ENCODE measurements at places on chromosomes 11 and 22.

- no peak for DNase-seq
Measured at GRCh38 chr11:88188251-88188931, 13.1 kb upstream of the RAB38 start.

GRCh38 chr11:125146232-125146631, 18.3 kb upstream of the PKNOX2 start:
- DNase-seq = no peak

- no peak for DNase-seq
Measured at GRCh38 chr11:78806214-78807004, 231.7 kb upstream of the NARS2 start.

- no peak for DNase-seq
Measured at GRCh38 chr22:22877523-22878210, 9.9 kb upstream of the IGLL5 start.

DNA sequence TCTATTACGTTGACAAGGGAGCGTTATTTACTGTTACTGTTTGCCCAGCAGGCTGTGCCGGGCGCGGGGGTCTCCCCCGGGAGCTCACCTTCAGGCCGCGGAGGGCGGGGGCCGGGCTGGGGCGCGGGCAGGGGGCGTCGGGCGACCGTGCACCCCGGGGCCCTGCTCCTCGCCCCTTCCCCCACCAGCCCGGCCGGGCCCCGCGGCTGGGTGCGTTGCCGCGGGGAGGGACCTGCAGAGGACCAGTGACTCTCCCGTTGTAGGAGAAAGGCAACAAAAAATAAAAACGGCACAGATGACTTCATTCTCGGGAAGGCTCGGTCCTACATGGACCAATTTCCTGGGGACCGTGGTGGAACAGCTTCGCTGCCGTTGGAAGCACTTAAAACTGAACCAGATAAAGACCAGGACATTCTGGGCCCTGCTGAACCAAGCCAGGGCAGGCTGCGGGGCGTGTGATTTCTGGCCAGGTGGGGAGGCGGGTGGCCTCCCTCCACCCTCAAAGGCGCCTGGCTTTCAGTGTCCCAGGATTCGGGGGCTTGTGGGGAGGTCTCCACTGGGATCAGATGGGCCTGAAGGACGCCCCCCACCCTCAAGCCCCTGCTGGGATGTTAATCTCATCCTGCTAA, 57.4 kb downstream of the IGLL1 start:
- no peak for DNase-seq

GRCh38 chr22:30416403-30416802, 9.2 kb upstream of the MTFP1 start:
- DNase-seq = no peak

- no peak for DNase-seq
Measured at GRCh38 chr11:67674442-67674871, at the start of gene ALDH3B2. ALDH3B2 (minus strand) TSS chr11:67674623; CDS start chr11:67666935, 7,688 bp downstream.

GRCh38 chr11:121042296-121042695, 18.4 kb downstream of the TBCEL start:
- DNase-seq = no peak

GRCh38 chr22:25405841-25406509, 158.5 kb upstream of the GRK3 start:
- DNase-seq = no peak

DNA sequence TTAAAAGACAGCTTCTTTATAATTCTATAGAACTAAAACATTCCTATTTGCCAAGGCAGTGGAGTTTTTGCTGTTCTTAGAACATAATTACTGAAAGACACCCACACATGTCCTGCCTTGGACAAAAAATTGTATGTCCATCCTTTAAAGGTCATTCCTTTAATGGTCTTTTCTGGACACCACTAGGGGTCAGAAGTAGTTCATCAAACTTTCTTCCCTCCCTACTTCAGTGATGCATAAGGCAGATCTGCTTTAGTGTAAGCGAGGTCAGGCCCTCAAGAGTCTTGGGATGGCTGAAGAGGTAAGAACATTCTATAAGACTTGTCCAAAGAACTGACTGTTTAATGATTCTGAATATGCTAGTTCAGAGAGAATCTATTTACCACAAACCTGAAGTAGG, 4.3 kb upstream of the OR51V1 start:
- DNase-seq = no peak

DNA sequence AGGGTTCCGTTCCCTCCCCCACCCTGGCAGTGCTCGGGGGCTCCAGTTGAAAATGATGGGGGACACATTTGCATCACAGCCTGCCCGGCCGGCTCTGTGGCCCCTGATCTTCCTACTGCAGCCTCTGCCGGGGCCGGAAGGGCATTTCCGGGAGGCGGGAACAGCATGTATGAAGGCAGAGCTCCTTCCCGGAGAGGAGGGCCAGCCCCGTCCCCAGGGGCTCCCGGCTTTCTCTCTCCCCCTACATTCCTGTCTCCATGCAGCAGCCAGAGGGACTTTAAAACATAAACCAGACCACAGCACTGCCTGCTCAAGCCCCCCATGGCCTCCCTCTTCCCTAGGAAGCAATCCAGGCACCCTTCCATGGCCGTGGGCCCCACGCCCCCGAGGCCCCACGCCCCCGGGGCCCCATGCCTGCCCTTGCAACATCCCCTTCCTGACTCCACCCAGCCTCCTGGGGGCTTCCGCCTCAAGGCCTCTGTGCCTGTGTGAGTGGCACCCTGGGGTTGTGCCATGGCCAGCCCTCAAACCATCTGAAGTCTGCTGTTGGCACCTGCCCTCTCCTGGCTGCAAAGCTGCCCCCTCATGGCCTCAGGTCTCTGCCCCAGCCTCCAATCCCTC, 73.1 kb downstream of the CDKN1C start:
- DNase-seq = no peak

DNA sequence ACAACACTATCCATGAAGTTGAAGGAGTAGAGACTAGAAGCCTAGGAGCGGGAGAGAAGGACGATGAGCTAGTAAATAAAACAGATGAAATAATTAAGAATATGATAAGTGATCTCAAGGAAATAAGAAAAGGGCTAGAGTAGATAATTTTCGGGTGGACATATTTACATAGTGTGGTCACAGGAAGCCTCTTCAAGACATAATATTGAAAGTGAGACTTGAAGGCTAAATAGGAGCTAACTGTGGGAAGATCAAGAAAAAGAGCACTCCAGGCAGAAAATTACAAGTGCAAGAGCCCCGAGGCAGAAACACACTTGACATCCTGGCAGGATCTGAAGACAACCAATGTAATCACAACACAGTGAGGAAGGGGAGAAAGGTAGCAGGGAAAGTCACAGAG, 11.9 kb upstream of the PPFIBP2 start:
- no peak for DNase-seq

- no peak for DNase-seq
Measured at GRCh38 chr11:77155556-77156130, 27.6 kb downstream of the MYO7A start.

GRCh38 chr11:88179971-88180629, 4.9 kb upstream of the RAB38 start:
- DNase-seq = peak; percentile 43

- DNase-seq = peak; percentile 35
Measured at GRCh38 chr22:22616636-22617035, 27.8 kb upstream of the GGTLC2 start.

GRCh38 chr22:43745783-43746356, 66.2 kb downstream of the EFCAB6 start:
- DNase-seq = no peak

DNA sequence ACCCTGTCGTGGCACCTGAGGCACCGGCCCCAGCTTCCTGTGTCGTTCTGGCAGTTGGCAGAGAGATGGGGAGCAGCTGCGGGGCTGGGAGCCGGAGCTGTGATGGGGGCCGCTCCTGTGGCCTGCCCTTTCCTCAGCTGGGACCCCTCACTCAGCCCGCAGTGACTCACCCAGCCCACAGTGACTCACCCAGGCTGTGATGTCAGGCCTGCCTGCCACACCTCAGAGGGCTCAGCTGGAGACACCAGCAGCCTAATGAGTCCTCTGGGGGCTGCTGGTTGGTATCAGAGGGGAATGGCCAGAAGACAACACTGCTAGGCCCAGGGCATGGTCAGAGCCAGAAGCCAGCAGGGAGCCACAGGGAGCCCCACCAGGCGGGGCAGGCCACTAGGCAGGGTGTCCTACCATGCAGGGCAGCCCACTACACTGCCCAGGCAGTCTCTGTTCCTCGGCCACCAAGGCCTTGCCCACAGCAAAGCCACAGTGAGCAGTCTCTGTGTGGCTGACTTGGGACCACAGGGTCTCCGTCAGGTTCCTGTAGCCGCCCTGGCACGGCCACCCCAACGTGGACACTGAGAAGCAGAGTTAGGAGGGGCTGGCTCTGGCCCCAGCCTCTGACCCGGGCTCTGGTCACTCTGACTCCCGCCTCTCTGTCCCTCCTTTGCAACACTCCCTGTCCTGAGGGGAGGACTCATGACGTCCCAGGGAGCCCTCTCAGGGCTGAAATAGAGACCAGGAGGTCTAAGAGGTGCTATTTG, 4.2 kb upstream of the FXYD2 start:
- peak; percentile 59 for DNase-seq

- no peak for DNase-seq
Measured at GRCh38 chr11:1487091-1487850, 692 bp upstream of the MOB2 start.

GRCh38 chr11:35321532-35322317, 97.6 kb downstream of the SLC1A2 start:
- no peak for DNase-seq

DNA sequence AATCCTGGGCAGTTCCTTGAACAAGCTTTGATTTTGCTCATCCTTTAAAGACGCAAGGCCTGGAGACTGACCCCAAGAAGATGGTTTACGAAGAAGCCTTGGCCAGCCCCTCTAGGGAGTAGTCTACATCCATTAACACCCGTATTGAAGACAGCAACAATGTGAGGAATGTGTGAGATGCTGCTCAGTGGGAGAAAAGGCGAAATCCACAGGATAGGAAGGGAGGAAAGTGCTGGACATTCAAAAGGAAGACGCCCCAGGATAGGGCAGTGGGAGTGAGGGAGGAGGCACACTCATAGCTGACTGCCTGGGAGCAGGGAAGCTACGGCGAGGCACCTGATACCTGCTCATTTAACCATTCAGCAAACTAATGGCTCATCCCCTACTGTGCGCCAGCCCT, 114.1 kb downstream of the RRAS2 start:
- DNase-seq = no peak

All from GM06990 (cell line).